ENCODE measurements at places on chromosomes 3 and 15.

DNA sequence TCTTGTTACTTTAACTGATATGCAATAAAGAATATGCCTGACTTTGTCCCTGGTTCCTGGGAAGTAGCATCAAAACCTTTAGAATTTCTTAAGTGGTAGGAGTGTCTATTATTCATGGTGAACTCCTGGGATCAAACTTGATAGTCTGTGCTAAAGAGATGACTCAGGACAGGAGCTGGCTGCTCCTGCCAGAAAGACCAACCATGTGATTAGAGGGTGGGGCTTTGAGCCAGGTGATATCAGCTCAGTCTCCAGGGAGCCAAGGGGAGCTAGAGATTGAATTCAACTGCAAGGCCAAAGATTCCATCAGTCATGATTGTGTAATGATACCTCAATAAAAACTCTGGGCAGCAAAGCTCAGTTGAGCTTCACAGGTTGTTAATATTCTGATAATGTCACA lies 20.6 kb upstream of the TMC3 start:
- no peak for DNase-seq

DNA sequence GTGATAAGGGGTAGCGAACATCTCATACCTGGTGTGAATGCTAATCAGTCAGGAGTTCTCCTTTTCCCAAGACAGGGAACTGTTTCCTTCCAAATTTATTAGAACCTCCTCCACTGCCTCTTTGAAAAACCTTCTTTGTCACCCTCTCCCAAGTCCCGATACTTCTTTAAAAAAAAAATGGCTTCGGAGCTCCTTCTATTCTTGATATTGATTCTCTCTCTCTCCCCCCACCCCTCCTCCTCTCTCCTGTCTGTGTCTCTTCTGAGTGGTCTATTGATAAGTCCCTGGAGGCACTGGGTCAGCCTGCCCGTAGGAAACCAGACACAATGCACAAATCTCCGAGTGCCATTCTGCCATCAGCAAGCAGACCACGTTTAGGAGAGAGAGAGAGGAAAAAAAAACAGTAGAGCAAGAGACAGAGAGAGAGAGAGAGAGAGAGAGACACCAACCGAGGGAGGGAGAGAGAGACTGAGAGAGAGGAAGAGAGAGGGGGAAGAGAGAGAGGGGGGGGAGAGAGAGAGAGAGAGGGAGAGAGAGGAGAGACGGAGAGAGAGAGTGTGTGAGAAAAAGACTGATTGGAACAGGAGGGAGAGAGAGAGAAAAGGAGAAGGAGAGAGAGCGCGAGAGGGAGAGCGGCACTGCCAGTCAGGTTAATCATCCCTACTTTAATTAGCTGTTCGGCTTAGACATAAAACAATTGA lies 160.9 kb downstream of the TIGIT start:
- no peak for DNase-seq

- DNase-seq: no peak
Measured at GRCh38 chr15:86505951-86506350, 426.3 kb downstream of the AGBL1 start.

- DNase-seq: no peak
Measured at GRCh38 chr3:46619845-46620778, 7.8 kb downstream of the FAM240A start.

DNA sequence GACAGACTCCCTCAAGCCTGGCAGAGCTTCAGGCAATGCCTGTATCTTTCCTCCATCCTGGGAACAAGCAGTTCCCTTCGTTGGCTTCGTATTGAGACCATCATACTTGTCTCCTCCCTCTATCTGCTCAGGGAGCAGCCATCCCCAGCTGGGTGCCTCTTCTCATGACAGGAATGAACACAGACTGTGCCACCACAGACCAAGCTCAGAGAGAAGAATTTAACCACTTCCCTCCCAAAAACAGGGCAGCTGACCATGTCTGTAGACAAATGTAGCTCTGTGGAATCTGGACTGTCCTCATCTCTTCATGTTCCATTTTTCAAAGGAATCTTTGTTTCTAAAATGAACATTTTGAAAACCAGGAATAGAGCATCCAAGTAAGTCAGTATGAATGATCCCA lies 245.4 kb downstream of the ERC2 start:
- DNase-seq: no peak

DNA sequence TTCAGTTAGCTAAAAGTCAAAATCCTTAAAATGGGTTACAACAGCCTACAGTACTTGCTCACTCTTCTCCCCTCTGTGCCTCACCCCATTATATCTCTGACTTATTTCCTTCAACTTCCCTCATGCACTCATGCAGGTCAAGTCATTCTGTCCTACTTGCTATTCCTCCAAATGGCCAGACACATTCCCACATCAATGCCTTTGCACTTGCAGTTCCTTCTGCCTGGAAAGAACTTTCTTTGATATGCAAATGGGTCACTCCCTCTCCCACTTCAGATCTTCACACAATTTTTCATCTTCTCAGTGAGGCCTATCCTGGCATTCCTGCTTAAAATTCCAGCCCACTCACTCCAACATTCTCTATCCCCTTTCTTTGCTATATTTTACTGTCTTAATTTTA lies 547.2 kb upstream of the TGFBR2 start:
- DNase-seq: no peak

DNA sequence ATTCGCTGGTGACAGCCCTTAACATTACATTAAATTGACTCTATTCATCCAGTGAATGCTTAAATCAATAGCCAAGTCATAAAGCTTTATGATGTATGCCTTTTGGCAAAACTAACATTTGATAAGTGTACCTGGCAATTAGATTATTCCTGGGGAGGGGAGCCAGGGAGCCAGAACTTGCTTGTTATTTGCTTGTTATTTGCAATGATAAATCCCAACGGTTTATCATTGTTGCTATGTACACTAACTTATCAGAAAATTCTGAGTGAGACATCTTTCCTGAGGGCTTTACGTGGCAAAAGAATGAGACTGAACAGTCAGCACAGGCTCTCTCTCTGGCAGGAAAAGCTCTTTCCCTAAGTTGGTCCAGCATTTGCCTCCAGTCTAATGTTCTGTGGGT lies 35.8 kb upstream of the FBN1 start:
- no peak for DNase-seq

- no peak for DNase-seq
Measured at GRCh38 chr3:54861248-54862067, 66.4 kb downstream of the LRTM1 start.

GRCh38 chr15:39345176-39345575 lies 235.7 kb upstream of the THBS1 start:
- DNase-seq: no peak

DNA sequence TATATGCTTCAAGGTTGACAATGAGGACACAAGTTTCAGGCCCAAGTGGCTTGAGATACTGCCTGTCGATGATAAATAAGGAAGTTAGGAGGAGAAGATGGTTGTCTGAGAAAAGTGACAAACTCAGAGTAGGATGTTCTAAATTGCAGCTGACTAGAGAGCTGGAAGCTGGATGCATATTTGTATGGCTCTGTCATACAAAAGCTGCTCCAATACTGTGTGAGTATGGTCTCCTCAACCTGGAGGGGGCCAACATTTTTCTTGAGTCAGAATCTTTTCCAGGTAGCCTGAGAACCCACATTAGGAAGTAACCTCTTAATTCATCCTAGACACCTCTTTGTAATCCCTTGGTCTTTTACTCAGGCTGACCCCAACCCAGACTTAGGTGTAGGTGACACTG lies 28.4 kb upstream of the TPRG1 start:
- DNase-seq: no peak

DNA sequence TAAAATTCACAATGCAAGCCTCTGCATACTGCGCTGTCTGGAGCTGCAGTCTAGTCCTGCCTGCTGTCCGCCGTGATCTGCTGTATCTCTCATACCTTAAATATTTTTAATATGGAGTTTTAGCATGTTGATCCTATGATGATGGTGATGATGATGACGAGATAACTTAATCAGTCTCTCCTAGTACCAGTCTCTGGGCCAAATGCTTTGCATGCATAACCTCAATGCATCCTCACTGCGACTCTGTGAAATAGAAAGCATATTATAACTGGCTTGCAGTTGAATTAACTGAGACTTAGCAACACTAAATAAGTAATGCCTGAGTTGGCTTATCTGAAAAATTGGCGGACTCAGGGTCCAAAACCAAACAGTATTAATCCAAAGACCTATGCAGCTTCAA lies 38.4 kb upstream of the BCHE start:
- no peak for DNase-seq

DNA sequence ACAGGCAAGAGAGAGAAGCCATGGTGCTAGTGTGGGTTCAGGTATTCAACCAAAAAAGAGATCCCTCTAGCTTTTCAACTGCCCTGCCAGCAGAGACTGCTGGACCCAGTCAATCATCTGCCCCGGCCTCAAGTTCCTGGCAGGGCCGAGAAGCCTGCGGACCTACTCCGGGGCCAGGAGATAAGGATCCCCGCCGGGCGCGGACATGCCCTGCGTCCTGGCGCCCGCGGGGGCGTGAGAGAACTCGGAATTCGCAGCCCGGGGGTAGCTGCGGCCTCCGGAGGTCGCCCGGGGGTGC lies 821 bp upstream of the MAGI1 start:
- DNase-seq: no peak

- no peak for DNase-seq
Measured at GRCh38 chr3:122612696-122613095, 35.2 kb downstream of the PARP15 start.

GRCh38 chr3:111592936-111593335 lies 2.2 kb downstream of the ZBED2 start:
- no peak for DNase-seq

GRCh38 chr3:59508273-59508672 lies 458.4 kb upstream of the CFAP20DC start:
- no peak for DNase-seq

GRCh38 chr3:128607710-128608048 lies 42.9 kb downstream of the RPN1 start:
- no peak for DNase-seq

- no peak for DNase-seq
Measured at GRCh38 chr3:177538048-177538749, 340.9 kb upstream of the TBL1XR1 start.

DNA sequence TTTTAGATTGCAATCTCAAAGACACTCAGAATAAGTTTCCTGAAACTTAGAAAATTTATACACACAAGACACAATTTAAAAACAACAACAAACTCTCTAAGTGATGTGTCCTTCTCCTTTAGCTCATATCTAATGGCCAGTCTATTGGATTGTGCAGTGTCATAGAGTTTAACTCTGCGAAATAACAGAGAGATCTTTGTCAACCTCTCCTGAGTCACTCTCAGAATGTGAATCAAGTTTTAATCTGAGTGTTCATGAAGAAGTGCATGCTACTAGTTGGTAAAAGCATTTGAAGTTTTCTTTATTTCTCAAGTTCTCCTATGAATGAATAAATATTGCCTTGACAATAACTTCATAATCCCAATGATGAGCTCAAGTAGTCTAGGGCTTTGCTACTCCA lies 284.5 kb upstream of the DNAJC19 start:
- no peak for DNase-seq

DNA sequence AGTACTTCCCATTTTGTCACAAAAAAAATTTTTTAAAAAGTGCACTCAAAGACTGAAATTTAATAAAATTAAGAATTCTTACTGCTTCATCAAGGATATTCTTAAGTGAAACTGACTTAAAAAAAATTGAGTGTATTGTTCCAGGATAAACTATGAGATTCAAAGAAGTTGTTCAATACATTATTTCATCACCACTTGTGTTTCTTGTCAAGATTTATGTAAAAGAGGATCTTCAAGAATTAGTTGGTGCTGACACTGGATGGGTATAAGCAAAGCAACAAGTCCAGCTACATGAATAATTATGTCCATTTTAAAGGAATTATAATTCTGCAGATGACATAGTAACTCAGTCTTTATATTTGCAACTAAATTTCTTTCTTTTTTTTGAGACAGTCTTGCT lies 4.3 kb upstream of the AP4E1 start:
- DNase-seq: no peak

DNA sequence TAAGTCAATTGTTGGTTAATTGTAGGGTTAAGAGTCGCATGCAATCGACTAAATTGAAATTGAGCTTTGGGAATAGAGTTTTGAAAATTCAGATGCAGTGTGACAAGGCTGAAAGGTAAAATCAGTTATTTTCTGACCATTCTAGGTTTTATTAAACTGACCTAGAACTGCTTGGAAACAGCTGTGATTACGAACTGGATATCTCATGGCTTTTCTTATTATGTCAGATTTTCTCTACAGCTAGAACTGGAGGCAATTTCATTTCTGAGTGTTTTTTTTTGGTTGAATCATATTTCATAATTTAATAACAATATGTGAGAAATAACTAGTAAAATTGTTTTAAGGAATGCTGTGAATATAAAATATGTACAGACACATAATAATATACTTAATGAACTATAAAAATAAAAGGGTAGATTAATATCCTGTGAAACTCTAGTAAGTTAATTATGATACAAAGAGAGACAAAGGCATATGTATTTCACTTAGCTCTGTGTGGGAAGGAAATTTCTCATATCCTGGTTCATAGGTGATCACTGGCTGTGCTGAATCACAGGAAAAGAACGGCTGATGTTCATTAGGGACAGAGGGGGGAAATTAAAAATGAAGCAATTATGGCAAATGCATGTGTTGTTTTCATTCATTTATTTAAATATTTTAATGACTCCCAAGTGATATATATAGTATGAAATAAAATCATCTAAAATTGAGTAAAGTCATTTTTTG lies 403.2 kb downstream of the ZIC1 start:
- no peak for DNase-seq

DNA sequence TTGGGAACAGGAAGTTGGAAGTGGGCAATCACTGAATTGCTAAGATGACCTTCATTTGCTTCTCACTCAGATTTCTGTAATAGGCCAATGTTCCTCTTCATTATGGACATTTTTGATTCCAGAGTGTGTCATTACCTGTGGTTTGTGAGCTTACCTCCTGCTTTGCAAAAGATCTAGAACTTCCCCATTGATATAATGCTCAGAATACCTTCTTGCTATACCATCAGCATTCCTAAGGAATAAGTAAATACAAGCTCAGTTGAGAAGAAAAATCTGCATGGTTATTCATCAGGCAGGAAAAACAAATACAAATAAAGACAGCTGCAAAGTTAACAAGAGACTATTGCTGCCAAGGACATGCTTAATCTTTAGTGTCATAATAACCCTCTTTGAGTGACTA lies 5.6 kb upstream of the RPL14 start:
- DNase-seq: no peak

DNA sequence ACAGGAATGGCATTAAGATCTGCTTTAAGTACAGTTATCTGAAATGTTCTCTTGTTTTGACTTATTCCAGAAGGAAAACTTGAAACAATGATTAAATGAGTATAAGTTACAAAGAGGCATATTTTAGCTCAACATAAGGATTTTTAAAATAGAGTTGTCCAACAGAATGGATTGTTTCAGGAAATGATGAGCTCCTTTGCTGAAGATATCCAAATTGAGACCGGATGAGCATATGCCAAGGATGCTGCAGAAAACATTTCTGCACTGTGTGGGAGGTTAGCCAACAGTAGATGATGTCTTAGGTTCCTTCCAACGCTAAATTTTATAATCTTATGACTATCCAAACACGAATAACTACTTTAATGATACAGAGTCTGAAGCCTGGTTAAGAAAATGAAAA lies 226.5 kb upstream of the NANOGP8 start:
- DNase-seq: no peak

GRCh38 chr3:192188218-192188835 lies 539.0 kb downstream of the FGF12 start:
- DNase-seq: peak; percentile 55
